Sigmoid colon (tissue), 7 donors: ENCODE measurements at places on chromosomes 4 and X. TPM values are rescaled to one million over a fixed set of nuclear protein-coding genes. Genes with fewer than 3 reads are reported as not detected.

DNA sequence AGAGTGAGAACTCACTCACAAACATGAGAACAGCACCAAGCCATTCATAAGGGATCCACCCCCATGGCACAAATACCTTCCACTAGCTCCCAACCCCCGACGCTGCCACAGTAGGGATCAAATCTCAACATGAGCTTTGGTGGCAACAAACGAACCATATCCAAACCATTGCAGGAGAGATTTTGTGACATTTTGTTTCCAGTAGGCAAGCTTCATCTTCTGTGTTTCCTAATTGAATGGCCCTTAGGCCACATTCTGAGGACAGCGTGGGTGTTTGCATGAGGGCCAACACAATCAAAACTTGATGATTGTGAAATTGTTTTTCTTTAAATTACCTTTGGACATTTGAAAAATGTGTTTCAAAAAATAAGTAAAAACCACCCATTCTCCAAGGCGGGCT, 102.6 kb upstream of the LNX1 start:
- H3K4me1 ChIP-seq = no peaks in the 10 kb centered on the region
- no peak overlapping the region for H3K4me3 ChIP-seq
- H3K36me3 ChIP-seq = no peaks in the 10 kb centered on the region

Gene PRAF2
- 19.3 TPM for total RNA-seq

DNA sequence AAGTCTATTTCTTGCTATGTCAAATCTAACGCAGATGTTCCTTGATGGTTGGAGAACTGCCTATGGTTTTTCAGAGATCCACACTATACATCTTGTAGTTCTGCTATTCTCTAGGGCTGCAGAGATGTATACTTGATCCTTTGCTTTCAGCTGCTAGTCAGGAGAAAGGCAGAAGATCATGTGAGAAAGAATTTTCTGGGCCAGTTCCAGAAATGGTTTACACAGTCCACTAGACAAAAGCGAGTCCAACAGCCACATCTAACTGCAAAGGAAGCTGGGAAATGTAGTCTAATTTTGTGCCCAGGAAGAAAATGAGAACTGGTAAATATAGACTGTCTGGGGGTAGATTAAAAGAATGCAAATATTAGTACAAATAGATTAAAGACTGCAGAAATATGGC, 394.3 kb upstream of the SLIT2 start:
- no peak overlapping the region for H3K27ac ChIP-seq
- no peaks in the 10 kb centered on the region for H3K27me3 ChIP-seq
- no peaks in the 10 kb centered on the region for H3K4me1 ChIP-seq
- DNase-seq = no peak
- H3K4me3 ChIP-seq = no peak overlapping the region

DNA sequence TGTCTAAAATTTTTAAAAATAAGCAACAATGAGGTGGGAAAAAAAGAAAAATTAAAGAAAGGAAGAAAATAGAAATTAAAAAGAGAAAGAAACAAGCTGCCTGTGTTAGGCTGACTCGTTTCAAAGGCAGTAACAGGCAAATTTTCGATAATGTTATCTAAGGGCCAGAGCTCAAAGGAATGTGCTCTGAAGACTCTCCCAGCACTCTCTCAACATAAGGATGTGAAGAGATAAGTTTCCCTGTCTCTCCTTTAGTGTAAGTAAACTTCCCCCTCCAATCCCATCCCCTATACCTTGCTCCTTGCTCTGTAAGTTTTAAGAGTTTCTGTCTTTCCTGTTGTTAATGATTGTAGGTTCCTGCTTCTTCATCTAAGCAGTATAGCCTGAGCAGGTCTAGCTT, 172.8 kb downstream of the TEX13C start:
- no peak overlapping the region for H3K4me3 ChIP-seq
- DNase-seq = no peak
- no peaks in the 10 kb centered on the region for H3K4me1 ChIP-seq

DNA sequence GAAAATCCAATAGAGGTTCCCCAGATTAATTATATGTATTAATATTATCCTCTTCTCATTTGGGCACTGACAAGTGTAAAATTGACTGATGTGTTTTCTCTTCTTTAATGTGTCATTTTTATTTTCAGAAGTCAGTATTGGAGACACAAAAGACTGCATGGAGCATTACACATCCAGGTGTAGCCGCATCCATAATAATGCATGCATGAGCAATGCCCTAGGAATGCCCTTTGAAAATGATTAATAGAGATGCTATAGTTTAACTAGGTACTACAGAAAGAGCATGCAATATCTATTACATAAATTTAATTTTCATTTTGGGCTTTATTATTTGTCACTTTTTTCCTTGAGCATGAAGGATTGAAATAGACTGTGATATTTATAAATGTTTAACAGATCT, 509.9 kb downstream of the SPOCK3 start:
- DNase-seq = no peak
- H3K4me1 ChIP-seq = no peaks in the 10 kb centered on the region
- no peak overlapping the region for H3K4me3 ChIP-seq
- H3K27me3 ChIP-seq = no peaks in the 10 kb centered on the region
- no peaks in the 10 kb centered on the region for H3K36me3 ChIP-seq
- no peak overlapping the region for H3K27ac ChIP-seq

Gene CAPN6
- total RNA-seq = 0.99 TPM
